ENCODE measurements at places on chromosomes 6 and 20.

DNA sequence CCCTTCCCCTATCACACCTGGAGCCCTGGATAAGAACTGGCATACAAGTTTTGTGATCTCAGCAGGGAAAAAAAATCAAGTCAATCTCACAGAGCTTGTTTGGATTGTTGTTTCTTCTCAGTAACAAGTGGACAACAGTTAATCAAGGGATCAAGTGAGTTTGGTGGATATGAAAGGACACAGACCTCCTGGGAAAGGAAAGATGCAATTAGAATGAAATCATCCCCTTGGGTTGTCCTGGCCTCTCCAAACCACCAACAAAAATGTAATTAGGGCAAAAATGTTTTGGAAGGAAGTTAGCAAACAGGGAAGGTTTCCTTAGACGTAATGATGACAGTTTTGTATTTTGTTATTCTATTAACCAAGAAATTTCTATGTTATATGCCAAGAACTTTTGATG lies 99.1 kb upstream of the PRDM1 start:
- no peak for DNase-seq

- DNase-seq: no peak
These were observed 307.9 kb upstream of the SLC35B3 start for GRCh38 chr6:8743170-8743745.

- DNase-seq: peak; percentile 14
These were observed 88.8 kb downstream of the FYN start for GRCh38 chr6:111784433-111784832.

GRCh38 chr20:36167902-36168503 lies 13.5 kb downstream of the EPB41L1 start:
- DNase-seq: no peak

DNA sequence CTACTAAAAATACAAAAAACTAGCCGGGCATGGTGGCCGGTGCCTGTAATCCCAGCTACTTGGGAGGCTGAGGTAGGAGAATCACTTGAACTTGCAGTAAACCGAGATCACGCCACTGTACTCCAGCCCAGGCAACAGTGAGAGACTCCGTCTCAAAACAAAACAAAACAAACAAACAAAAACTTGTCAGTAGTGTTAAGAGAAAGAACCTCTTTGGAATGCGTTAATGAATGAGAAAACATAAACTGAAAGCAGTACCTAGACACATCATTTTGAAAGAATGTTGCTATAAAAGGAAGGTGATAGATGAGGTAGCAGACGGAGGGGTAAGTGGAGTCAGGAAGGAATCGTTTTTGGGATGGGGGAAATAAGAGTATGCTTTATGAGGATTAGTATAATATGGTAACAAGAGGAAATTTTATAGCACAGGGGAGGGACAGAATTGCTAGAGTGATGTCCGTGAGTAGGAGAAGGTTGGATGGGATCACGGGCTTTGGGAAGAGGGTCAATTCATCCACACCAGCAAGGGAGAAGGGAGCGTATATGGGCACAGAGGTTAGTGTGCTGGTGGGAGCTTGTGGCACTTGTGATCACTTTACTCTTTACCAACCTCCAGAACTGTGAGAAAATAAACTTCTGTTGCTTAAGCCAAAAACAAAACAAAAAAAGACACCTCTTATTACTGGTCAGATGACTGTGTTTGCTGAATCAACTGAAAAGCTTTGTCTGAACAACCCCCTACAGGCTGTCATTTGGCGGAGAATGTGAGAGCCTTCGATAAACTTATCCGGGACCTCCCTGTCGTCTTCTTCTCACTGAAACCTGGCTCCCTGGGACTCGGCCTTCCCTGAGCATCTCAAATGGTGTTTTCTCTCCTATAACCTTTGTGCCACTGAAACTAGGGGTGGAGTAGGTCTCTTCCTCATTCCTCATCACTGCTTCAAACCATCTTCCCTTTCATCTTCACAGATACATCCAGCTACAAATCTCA lies 48.9 kb upstream of the TFAP2A start:
- DNase-seq: no peak

DNA sequence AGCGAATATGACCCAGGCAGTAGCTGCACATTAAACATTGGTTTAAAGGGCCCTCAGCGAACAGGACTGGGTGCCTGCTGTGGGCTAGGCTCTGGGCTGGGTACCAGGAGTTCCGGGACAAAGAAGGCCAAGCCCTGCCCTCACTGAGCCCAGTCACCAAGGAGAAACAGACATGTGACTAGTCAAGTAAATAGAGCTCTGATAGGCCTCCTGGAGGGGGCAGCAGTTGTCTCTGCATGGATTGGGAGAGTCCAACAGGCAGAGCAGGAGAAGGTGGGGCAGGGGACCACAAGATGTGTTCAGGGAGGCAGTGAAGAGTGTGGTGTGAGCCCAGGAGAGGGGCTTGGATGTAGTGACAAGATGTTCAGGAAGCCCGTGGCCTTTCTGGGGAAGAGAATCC lies 3.1 kb downstream of the HM13 start:
- DNase-seq: no peak

- DNase-seq: no peak
These were observed 37.2 kb downstream of the EDN1 start for GRCh38 chr6:12327391-12327790.

- no peak for DNase-seq
These were observed 84.6 kb downstream of the AK9 start for GRCh38 chr6:109606359-109606758.

- no peak for DNase-seq
These were observed 25.5 kb downstream of the GNAS start for GRCh38 chr20:58877976-58878360.

DNA sequence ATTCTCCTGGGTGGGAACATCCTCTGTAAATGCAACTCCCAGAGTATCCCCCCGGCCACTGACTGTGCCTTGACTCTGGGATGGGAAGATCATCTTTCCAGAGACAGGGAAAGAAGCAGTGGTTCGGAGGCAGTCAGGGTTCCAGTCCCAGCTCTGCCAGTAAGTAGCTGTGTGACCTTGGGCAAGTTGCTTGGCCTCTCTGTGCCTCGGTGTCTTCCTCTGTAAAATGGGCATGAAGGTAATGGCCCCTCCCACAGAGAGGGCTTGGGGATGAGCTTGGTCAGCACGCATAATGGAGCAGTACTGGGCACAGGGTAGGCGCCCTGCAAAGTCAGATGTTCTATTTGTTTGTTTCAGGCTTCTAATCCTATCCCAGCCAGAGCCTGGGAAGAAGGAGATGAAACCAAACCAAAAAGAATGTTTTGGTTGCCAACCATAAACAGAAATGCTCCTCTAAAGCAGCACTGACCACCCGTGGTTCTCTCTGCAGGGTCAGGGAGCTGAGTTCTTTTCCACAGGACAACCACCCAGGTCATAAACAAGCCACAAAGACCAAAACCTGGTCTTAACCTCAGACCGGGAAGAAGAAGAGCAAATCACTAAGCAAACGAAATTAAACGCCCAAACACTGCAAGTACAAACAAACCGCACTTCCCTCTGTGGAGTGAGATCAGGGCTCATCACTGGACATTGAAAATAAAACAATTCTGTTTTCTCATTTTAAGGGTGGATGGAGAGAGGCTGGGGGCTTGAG lies 381.0 kb upstream of the SULF2 start:
- DNase-seq: no peak

- no peak for DNase-seq
These were observed 66.8 kb upstream of the THEMIS start for GRCh38 chr6:127967708-127968107.

DNA sequence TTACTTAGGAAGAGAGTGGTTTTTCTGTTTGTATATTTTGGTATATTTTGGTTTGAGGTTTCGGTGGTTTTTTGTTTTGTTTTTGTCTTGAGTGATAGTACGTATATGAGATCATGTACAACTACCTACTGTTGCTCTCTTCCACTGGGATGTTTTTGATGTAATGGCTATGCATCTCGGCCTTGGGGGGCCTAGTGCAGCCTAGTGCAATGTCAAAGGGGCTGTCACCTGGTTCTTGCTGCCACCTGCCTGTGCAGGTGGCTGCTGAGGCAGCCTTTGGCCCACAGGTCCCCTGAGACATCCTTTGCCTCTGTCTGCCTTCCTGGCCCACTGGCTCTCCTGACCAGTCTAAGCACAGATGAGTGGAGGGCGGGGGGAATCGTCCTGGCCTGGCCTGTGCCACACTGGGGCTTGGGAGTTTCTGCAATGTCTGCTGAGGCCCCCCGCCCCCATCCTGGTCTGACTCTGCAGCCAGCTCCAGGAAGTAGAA lies 546.6 kb downstream of the CD83 start:
- no peak for DNase-seq

DNA sequence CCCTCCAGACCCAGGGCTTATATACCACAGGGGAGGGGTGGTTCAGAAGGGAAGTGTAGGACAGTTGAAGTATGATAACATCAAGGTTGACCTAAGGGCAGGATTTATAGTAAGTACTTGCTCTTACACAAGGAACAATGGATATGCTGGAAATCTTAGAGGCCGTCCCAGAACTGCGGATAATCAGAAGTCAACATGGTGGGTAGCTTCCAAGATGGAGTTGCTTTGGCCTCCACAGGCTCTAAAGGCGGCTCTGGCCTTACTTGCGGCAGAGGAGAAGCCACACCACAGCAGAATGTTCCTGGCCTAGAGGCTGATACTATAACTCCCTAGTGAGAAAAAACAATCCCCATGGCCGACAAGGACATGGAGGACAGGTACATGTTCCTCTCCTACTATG lies 344.7 kb downstream of the CDC5L start:
- DNase-seq: no peak

GRCh38 chr6:108737594-108738546 lies 110.4 kb upstream of the ARMC2 start:
- no peak for DNase-seq

GRCh38 chr6:10140824-10141223 lies 274.1 kb downstream of the TFAP2A start:
- no peak for DNase-seq

GRCh38 chr6:26043384-26044139 lies 43.7 kb upstream of the HFE start:
- DNase-seq: peak; percentile 94

- no peak for DNase-seq
These were observed 32.9 kb downstream of the PMEPA1 start for GRCh38 chr20:57676589-57677583.

GRCh38 chr6:154370545-154370944 lies 13.9 kb upstream of the IPCEF1 start:
- no peak for DNase-seq

- DNase-seq: no peak
These were observed 2.8 kb downstream of the KCNQ5 start for GRCh38 chr6:72624557-72625160.

- DNase-seq: no peak
These were observed 85.6 kb upstream of the PTPRK start for GRCh38 chr6:128605961-128606360.

DNA sequence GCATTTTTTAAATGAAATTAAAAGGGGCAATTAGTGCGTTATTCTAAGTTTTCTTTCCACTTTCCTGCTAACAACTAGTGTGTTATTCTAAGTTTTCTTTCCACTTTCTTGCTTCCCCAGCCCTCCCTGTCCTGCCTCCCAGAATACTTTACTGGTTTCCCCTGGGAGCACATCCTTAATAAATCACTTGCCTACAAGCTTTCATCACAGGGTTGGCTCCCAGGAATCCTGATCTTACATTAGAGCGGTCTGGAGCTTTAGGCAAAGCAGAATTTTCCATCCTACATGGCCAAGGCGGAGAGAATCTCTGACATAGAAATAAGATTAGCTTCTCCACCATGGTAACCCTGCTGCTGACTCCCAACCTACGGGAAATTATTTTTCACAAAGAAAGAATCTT lies 150.4 kb downstream of the BFSP1 start:
- DNase-seq: no peak

- no peak for DNase-seq
These were observed 209.3 kb upstream of the PDE10A start for GRCh38 chr6:165872311-165872710.

- DNase-seq: no peak
These were observed 10.9 kb downstream of the MOCS1 start for GRCh38 chr6:39923394-39923793.

DNA sequence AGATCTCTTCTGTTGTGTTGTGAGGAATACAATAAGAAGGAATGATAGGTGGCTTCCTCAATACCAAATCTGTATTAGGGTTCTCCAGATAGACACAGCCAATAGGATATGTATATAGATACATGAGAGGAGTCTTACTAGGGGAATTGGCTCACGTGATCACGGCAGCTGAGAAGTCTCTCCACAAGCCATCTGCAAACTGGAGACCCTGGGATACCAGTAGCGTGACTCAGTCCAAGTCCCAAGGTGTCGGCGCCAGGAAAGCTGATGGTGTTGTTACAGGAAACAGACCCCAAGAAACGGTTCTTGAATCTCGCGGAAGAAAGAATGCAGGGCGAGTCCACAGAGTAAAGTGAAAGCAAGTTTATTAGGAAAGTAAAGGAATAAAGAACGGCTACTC lies 61.4 kb downstream of the SYTL3 start:
- no peak for DNase-seq

DNA sequence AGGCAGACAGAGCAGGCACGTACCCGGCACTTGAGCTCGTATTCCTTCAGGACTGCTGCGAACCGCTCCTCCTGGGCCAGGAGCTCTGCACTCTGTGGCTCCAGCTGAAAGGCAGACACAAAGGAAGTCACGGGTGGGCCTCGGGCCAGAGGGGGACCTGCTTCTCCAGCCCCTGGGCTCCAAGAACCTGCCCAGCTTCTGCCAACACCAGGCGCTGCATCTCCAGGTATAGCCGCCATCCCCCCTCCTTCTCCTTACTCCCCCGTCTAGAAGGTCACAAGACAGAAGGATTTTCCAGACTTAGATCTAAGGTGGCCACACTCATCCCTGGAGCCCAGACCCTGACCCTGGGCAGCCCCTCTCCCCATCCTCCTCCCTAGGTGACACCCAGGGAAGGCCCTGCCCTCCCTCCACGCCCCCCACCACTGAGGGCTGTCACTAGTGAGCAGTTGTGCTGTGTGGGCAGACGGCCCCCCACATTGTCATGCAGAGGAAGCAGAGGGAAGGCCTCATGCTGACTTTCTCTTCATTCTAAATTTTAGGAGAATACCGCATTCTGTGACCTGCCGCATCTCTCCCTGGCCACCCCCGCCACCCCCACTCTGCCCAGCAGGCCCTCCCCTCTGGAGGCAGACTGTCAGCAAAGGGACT lies 81.9 kb downstream of the GINS1 start:
- no peak for DNase-seq

GRCh38 chr6:131065112-131065823 lies 2.2 kb upstream of the EPB41L2 start:
- no peak for DNase-seq
